A549 (cell line): ENCODE measurements at places on chromosomes 16 and 17.

GRCh38 chr17:77323413-77324171 is 182.8 kb downstream of the SEC14L1 start:
- peak; percentile 72 for DNase-seq

- no peak for DNase-seq
Observed at GRCh38 chr17:9509236-9509816, 66.3 kb downstream of the STX8 start.

DNA sequence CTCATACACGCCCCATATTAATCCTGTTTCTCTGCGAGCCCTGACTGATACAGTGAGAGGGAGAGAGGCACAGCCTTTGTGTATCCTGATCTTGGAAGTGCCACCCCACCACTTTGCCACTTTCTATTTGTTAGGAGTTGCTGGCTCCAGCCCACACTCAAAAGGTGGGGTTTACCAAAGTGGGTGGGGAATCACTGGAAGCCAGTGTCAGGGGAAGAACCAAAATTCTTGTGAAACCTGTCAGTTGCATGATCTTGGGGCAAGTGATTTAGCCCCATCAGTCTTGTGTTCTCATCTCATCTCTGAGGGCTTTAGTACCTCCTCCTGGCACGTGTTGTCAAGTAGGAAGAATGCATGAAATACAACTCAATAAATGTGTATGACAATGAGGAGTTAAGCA is 119.5 kb downstream of the SOX9 start:
- no peak for DNase-seq

DNA sequence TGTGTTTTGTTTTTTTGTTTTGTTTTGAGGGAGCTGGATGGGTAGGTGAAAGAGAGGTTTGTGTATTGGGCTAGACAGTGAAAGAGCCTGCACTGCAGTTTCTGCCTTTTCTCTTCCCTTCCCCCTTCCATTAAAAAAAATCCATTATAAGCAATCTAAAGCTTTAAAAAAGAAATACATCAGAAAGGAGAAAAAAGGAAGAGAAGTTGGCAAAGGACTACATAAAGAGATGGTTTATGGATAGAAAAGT is 10.7 kb upstream of the EEF2K start:
- no peak for DNase-seq

DNA sequence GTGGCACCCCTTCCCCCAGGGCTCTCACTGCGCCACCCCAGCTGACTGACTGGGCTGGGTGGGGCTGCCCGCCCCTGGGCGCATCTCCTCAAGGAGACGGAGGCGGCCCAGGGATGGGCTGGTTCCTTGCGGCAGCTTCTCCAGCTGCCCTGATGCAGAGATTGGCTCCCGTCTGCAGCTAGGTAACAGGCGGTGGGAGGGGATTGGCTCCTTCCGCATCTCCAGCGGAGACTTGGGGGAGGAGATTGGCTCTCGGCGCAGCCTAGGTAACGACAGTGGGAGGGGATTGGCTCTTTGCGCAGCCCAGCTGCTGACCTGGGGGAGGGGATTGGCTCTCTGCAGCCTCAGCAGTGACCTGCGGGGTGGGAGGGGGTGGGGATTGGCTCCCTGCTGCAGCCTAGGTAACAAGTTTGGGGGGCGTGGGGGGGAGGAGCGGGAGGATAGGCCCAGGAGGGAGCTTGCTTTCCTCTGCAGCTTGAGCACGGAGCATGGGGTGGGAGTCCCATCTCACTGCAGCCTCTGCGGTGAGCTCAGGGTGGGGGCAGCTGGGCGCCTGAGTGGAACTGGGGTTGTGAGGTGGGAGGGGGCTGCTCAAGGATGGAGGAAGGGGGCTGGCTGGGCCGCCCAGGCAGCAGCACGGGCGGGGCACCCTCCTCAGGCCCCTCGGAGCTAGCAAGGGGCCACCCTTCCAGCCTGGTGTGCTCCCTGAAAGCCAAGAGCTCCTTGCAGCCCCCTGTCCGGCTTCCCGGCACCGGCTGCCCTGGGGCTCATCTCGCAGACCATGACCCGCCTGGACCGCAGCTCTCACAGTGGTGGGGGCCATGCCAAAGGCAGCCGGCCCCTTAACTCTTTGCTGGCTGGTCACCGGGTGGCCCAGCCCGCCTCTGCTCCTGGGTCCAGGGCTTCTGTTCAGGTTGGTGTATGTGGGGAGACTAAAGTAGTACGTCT is 6.4 kb downstream of the NFE2L1 start:
- no peak for DNase-seq

- DNase-seq = peak; percentile 38
Observed at GRCh38 chr16:54633943-54634362, 296.7 kb upstream of the IRX5 start.

DNA sequence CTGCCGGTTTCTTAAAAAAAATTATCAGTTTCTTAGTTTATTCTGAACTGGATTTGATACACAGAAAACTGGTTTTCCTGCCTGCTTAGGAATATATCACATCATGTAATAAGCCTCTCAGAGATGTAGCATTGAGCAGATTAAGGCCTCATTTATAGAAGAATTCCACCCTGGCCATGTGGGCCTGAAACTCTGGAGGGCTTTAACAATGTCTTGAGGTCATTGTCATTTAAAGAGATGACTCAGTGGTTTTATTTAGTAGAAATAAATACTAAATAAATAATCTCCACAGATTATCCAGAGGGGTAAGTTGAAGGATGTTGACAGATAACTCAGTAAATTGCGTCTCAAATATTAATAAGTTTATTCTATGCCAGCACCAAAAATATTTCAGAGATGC is 56.9 kb downstream of the PRKCA start:
- DNase-seq = no peak

DNA sequence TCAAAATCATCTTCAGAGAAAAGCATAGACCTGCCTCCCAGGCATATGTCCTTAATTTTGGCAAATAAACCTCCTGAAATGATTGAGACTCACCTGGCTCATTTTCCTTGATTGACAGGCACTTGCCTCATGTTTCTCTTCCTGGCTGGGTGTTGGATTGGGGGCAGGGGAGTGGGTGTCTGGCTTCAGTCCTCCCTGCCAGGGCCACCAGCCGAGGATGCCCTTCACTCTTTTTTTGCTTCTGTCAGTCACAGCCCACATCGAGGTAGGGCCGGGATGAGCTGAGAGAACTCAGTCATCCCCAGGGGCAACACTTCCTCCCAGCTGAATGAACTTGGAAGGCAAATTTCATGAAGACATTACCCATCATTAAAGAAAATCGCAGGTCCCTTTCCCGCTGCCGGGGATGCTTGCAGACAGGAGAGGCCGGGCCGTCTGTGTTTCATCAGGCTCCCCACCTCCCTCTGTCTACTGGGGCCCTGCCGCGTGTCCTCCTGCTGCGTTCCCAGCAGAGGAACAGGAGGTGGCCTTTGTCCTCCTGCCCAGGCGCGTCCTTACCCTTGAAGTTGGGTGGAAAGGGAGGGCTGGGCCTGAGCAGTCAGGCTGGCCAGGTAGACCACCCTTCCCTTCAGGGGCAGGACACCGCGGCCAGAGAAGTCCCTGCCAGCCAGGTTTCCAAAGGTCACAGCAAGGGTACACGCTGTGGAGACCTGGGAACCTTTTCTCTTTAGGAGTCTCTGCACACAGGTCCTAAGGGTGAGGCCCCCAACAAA is 11.2 kb upstream of the DNAH17 start:
- DNase-seq = no peak
